NCI-H460 (cell line): ENCODE measurements at places on chromosomes 7 and 10. TPM values are rescaled to one million over a fixed set of nuclear protein-coding genes. Genes with fewer than 3 reads are reported as not detected.

NOD1 gene
- total RNA-seq = 5.0 and 7.7 TPM in 2 replicates

SPDYE2B gene
- not detected in 2 replicates for total RNA-seq

YWHAG gene
- total RNA-seq = 151 and 167 TPM in 2 replicates

EGFR gene
- 24.3 and 25.1 TPM in 2 replicates for total RNA-seq

COL1A2 gene
- not detected in 2 replicates for total RNA-seq

ELAPOR2 gene
- total RNA-seq = 0.59 and 2.4 TPM in 2 replicates

HMX2 gene
- total RNA-seq = 1.1 and 1.7 TPM in 2 replicates
